ENCODE measurements at places on chromosomes 6 and 20.

- DNase-seq, result no peak
These were observed 255.4 kb upstream of the IRAK1BP1 start for GRCh38 chr6:78611886-78612480.

DNA sequence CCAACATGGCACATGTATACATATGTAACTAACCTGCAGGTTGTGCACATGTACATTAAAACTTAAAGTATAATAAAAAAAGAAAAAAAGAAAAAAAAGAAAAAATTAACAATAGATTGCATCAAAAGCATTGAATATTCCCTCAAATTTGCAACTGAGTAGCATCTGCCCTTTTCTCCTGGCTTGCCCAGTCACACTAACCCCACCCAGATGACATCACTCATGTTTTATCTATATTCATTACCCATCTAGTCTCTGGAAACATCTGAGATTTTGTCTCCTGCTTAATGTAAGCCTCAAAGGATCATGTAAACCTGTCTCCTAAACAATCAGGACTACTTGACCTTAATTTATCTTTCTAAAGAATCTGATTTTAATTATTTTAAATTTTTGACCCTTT lies 706.8 kb downstream of the CD109 start:
- no peak for DNase-seq

DNA sequence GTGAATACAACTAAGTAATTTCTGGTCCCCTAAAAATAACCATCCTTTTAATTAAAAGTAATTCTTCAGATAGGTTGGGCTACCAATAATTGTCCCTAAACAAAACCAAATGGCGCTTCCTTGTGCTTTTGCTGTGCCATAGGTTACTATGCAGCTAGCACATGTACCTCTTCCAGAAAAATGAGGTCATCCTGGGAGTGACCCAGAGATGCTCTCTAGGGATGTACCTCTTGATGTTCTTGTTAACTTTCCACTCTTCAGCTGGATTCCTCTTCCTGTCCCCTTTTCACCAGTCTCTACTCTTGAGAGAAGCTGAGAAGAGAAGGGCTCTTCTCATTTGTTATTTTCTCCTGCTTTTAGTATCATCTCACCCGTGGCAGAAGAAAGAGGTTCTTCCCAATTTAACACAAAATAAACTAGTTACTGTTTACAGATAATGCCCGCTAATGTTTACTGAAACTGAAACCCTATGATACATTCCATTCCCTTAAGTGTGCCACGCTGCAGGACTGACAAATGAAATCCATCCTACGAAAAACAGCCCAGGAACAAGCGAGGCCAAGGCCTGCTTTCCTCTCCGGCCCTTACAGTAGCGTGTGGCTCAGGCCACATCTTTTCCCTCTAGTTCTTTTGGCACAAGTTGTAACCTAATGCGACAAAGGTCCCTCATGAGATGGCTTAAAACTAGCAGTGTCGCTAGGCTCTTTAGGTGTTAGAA lies 24.2 kb downstream of the MRS2 start:
- no peak for DNase-seq

- no peak for DNase-seq
These were observed 435.3 kb downstream of the CDKAL1 start for GRCh38 chr6:20969551-20969950.

GRCh38 chr6:41515995-41516394 lies 30.2 kb upstream of the FOXP4 start:
- DNase-seq, result no peak

Measured in mucosa of gallbladder (tissue), 1 donor.